ENCODE measurements at places on chromosomes 1 and 21. TPM values are rescaled to one million over a fixed set of nuclear protein-coding genes. Genes with fewer than 3 reads are reported as not detected.

GRCh38 chr1:214415131-214415530 is 134.2 kb downstream of the SMYD2 start:
- no peak for DNase-seq

DNA sequence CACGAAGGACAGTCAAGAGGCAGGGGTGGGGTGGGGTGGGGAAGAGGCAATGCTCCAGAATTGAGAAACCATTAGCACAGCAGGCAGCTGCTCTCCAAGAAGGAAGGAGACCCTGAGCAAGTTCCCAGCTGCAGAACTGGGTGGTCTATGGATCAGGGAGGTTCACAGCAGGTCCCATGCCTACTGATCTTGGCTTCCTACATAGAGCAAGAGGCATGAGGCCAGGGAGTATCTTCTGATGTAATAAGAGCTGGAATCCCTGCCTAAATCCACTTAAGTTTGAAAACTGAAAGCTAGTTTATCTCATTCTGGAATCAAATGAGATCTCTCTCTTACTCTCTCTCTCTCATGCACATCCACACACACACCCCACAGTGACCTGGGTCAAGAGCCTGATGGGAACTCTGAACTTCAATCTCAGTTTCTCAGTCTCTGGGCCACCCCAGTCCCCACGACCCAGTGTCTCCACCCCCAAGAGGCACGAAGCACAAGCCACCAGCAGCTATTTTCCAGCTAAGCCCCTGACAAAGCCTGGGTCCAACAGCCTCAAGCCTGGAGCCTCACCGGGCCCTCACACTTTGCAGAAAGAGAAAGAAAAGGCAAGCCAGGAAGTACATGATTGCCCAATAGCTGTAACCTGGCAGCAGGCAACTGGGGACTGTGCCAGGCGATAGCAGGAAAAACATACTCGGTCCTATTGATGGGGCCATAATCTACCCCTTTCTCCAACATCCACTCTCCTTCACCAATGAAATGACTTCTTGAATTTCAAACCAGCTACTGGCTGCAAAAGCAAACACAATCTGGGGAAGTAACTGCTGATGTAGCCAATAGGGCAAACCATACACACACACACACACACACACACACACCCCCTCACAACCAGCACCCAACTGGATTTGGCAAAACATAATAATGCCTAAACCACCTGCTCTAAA is 2.2 kb downstream of the NUAK2 start:
- no peak for DNase-seq

SPRR1A gene
- total RNA-seq: not detected

GRCh38 chr1:184044603-184045376 is 6.7 kb upstream of the TSEN15 start:
- no peak for DNase-seq

GRCh38 chr1:110533230-110533629 is 14.3 kb upstream of the KCNA10 start:
- DNase-seq: no peak
